Stimulated activated CD8-positive, alpha-beta memory T cell treated with anti-CD3 and anti-CD28 coated beads, Interleukin-4, amount 100 ng/mL, for 4 hours (primary cell): ENCODE measurements at places on chromosomes 7 and 10.

DNA sequence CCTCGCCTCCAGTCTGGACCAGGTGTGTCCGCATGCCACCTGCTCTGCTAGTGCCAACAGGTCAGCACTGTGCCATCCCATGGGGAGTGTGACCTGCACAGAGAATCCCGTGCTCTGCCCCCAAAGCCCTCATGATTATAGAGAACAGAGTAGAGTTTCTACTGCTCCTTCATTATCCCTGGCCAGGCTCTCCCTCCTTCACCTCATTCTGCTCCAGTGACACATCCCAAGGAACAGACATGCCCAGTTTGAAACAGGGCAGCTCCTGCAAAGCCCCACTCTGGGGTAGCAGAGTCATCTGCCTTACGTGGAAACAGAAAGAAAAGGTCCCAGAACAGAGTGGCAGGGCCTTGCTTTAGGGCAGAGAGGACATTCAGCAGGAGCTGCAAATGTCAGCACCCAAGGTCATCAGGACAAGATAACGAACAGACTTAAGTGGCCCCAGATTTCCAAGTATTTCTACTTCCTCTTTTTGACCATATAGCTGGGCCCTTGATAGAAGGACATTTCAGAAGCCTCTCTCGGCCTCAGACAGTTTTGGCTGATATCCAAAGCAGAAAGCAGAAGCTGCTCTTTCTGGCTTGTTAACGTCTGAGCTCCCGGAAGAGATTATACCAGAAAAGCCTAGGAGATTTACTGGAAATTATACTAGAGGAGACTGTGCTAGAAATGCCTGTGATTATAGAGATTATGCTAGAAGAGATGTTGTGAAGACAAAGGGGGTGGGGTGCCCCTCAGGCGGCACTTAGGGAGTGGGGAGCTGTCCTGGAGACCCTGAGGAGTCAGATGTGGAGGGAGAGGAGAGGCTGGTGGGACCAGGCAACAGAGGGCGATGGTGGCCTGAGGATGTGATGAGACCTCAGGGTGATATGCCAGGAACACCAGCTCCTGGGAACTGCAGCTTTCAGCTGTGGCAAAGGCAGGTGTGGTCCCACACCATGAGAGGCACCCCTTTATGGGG is 12.6 kb downstream of the TMEM176B start:
- no peak for DNase-seq

DNA sequence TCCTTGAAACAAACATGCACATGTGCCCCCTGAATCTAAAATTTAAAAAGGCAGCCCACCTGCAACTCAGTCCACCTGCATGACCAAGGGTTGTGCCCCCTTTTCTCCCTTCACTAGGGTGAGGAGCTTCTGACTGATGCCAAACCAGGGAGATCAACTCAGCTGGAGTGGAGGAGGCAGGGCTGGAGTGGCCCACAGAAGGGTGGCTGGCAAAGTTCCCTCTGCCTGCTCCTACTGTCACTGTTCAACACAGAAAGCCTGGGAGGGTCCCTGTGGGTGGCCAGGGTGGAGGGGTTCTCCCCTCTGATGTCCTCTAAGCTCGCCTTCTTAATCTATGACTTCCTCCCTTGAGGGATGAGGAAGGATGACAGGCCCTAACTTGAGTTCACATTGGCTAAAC is 55.7 kb upstream of the ANTXRL start:
- DNase-seq: no peak

GRCh38 chr10:67819768-67820204 is 18.2 kb downstream of the DNAJC12 start:
- DNase-seq: no peak

DNA sequence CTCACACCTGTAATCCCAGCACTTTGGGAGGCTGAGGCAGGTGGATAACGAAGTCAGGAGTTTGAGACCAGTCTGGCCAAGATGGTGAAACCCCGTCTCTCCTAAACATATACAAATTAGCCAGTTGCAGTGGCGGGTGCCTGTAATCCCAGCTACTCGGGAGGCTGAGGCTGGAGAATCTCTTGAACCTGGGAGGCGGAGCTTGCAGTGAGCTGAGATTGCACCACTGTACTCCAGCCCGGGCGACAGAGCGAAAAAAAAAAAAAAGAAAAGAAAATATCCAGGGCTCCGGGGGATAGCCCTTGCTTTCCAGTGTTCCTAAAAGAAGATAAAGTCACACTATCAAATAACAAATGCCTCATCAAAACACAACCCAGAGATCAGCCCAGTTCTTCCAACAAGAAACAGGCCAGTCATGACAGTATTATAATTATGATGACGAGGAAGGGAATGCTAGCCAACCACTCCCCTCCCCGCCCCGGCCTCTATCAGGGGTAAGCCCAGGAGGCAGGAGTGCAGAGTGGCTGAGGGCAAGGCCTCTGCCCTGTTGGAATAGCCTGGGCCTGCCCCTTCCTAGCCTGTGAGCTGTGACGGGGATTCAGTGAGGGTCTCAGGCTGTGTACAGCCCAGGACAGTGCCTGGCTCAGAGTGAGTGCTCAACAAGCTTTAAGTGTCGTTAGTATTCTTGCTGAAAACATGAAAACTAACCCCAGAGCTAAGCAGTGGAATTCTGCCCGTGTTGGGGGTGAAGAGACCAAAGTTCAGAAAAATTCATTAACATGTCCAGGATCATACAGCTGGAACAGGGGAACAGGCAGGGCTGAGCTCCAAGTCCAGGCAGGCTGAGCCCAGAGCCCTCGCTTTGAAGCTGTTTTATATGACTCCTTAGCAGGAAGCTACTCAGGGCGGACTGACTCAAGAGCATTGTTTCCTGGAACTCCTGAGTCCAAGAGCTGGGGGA is 54.3 kb downstream of the FAM241B start:
- no peak for DNase-seq

- DNase-seq: no peak
Measured at GRCh38 chr7:91837397-91838070, 43.0 kb downstream of the MTERF1 start.

DNA sequence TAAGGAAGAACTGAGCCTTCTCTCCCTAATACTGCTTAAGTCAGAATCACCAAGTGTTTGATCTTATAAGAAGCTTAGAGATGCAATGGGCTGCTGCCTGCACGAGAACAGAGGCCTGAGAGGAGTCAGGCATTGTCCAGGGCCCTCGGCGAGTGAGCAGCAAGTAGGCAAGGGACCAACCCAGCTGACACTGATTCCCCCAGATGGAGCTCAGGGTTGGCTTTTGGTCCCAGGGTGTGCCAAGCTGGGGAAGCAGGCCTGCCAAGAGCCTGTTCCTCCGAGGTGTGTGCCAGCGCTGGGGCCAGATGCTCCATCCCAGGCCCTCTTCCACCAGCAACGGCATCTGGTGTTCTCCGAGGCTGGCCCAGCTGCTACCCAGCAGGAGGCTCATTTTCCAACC is 222.0 kb upstream of the ZMIZ1 start:
- no peak for DNase-seq
